Dermis blood vessel endothelial cell (primary cell): ENCODE measurements at places on chromosomes 7 and 10. TPM values are rescaled to one million over a fixed set of nuclear protein-coding genes. Genes with fewer than 3 reads are reported as not detected.

Gene OR2A1
- not detected in 2 replicates for total RNA-seq

Gene MPP7
- 6.8 and 16.3 TPM in 2 replicates for total RNA-seq

Gene ITPRID1
- total RNA-seq = not detected in 2 replicates

Gene PDE1C
- total RNA-seq = 0.19 and 1.2 TPM in 2 replicates

Gene PRKRIP1
- 15.9 and 18.0 TPM in 2 replicates for total RNA-seq

Gene JAZF1
- total RNA-seq = 3.6 and 4.9 TPM in 2 replicates

Gene SH2D4B
- 0.05 and 0.34 TPM in 2 replicates for total RNA-seq

Gene ASB10
- not detected in 2 replicates for total RNA-seq

Gene CC2D2B
- 0.88 and 1.2 TPM in 2 replicates for total RNA-seq

Gene TRPV6
- total RNA-seq = not detected in 2 replicates

Gene TMEM213
- total RNA-seq = not detected in 2 replicates

Gene PRKCQ
- total RNA-seq = 0.17 and 0.84 TPM in 2 replicates

Gene SUGCT
- total RNA-seq = 0.47 and 1.0 TPM in 2 replicates

Gene EVX1
- not detected in 2 replicates for total RNA-seq

Gene TMEM176B
- total RNA-seq = not detected in 2 replicates
